ENCODE measurements at places on chromosomes 1 and 21. TPM values are rescaled to one million over a fixed set of nuclear protein-coding genes. Genes with fewer than 3 reads are reported as not detected.
A peak's percentile ranks its signal among the peaks of the same experiment; 100 is the strongest.

- no peak for DNase-seq
Observed at GRCh38 chr1:29934255-29934772, 698.0 kb downstream of the PTPRU start.

DNA sequence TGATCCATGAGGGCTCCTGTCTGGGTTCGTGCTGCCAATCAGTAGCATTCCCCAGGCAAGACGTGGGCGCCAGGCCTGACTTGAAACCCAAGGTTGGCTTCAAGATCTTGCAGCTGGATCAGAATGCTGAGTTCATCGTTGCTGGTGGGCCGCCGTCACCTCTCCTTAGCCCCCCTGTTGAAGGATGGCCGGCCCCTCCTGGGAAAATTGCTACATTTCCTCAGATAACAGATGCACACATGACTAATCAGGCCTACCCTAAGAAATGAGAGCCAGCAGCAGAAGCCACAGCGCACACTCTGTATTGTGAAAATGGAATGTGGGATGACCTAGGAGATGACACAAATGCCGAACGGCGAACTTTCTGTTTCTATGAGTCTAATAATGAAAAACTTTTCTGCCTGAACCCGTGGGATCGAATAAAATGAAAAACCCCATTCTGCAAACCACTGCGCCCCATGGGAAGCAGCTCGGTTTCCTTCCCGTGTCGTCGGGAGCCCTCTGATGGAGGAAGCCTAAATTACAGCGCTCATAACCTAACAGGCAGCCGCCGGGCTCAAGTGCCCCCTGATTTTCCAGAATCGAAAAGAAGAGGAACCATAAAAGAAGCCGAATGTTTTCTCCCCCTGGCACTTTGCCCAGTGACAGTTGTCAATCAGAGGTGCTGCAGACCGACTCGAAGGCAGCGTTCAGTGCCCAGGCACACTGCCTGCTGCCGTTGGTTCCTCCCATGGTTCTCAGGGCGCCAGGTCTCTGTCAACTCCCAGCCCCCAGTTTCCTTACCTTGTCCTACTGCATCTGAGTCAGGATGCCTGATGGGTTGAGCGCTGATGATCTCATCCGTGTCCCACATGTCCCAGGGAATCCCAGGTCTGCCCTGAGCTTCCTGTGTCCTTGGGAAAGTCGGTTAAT is 38.2 kb upstream of the H6PD start:
- DNase-seq: no peak

DNA sequence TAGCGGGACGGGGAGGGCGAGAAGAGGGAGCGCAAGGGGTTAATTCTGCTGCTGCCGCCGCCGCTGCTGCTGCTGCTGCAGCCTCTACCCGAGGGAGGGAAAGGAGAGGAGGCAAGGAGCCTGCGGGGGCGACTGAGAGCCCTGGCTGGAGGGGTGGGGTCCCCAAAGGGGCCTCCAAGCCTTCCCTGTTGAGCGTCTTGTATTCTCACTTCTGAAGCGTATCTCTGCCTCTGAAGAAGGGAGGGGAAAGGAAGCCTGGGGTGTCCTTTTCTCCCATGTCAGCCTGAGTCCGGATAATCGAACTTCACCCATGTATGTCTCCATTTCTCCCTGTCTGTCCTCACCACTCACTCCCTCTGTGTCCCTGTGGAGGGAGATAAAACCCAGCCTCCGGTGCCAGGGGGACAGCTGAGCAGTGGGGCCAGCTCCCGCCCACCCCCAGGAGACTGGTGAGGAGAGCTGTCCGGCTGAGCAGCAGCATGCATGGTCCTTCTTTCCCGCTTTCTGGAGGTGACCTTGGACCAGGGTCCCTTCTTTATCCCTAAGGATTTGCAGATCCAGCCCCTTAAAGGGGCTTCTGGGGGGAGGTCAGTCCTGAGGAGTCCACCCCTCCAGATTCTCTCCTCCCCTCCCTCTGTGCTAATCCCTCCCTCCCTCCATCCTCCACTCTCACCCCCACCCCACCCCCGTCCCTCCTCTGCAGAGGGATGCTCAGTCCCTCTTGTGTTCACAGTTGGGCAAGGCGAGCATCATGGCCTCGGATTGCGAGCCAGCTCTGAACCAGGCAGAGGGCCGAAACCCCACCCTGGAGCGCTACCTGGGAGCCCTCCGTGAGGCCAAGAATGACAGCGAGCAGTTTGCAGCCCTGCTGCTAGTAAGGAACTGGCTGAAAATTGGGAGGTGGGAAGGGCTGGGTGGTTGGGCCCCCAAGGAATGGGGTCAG is 1.0 kb downstream of the NCDN start:
- no peak for DNase-seq

GRCh38 chr1:44829506-44830384 is 13.3 kb downstream of the PTCH2 start:
- DNase-seq: no peak

- DNase-seq: no peak
Observed at GRCh38 chr1:10967090-10967489, 45.4 kb upstream of the TARDBP start.

DNA sequence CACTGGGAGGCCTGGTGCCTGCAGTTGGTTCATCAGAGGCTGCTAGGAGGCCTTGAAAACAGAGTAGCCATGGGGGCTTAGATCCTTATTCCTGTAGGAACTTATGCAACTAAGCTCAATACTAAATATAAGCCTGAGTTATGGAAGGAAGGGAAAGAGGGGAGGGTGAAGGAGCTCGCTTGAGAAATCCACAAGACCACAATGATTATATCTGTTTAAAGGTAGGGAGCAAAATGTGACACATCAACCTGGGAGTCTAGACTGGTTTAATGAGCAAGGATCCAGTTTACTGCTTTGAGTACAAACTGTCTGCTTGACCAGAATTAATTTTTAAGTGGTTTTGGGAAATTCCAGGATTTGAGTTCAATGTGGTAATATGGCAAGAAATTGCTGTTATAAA is 20.4 kb upstream of the ANGPTL7 start:
- DNase-seq: no peak

Gene GPR52
- 0.54 TPM for total RNA-seq

Gene COL8A2
- 8.2 TPM for total RNA-seq

DNA sequence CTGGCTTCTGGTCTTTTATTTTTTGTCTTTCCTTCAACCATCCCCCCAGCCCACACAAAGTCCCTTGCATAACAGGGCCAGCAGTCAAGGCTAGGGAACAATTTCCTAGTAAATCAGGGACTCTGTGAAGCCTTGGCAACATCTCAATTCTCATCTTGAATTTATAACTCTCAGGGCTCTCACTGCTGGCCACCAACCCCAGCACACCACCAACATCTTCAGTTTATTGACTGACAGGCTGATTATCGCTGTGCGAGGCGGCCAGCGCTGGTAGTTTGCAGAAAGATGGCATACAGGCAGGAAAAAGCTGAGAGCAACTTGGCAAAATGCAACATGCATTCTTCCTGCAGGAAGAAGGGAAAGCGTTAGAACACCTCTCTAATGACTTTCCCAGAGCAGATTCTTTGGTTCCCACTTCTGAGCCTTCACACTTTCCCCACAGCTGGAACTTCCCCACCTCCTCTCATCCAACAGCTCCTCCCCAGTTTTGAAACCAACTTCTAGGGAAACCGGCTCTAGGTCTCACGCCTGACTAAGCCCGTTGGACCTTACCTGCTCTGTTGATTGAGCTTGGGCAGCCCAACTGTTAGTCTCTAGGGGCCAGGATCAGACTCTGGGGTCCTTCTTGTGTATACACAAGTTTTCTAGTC is 26.3 kb upstream of the CSF1 start:
- no peak for DNase-seq

Gene GPR25
- total RNA-seq: not detected

- DNase-seq: peak; percentile 88
Observed at GRCh38 chr1:23838401-23838866, 13.2 kb upstream of the HMGCL start.

DNA sequence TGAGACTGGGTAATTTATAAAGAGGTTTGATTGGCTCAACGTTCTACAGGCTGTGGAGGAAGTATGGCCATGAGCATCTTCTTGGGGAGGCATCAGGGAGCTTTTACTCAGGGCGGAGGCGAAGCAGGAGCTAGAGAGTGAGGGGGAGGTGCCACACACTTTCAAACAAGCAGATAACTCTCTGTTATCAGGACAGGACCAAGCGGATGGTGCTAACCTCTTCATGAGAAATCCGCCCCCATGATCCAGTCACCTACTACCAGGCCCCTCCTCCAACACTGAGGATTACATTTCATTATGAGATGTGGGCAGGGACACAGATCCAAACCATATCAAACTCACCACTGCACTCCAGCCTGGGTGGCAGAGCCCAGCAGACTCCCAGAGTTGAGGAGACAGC is 11.5 kb upstream of the LRRC47 start:
- DNase-seq: no peak

DNA sequence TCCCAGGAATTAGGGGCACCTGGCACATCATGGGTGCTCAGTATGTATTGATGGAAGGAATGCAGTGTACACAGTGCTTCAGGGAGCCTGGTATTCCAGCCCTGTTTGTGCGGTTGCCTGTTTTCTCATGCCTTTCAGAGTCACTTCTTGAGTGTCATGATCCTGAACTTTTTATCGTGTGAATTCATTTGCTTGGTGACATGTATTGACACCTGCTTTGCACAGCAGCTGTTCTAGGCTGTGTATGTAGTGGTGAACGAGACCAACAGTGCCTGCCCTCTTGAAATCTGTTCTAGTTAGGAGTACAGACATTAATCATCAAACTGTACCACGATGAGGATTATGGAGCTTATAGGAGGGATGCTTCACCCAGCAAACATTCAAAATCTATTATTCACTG is 6.1 kb downstream of the HTR6 start:
- no peak for DNase-seq

- DNase-seq: no peak
Observed at GRCh38 chr21:46411236-46411635, 47.5 kb upstream of the DIP2A start.

- no peak for DNase-seq
Observed at GRCh38 chr1:58293388-58293787, 253.1 kb downstream of the OMA1 start.

DNA sequence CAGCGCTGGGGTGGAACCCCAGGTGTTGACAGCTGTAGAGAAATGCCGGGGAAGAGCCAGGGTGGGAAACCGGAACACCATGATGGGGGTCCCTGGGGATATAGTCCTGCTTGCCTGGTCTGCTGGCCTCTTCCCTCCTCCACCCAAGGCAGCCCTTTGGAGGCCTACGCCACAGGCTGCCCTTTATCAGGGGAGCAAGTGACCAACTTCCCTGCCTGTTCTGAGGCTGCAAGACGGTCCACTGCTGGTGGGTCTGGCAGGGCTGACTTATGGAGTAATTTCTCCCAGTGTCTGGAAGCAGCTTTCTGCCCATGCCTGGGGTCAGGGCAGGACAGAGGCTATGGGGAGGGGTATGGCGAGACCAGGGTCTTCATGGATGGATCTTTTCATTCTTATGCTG is 50.8 kb upstream of the EDN2 start:
- no peak for DNase-seq

Gene EPHA2
- total RNA-seq: 152 TPM

Measured in osteocyte (in vitro differentiated cells).